ENCODE measurements at places on chromosomes 1 and 21.

DNA sequence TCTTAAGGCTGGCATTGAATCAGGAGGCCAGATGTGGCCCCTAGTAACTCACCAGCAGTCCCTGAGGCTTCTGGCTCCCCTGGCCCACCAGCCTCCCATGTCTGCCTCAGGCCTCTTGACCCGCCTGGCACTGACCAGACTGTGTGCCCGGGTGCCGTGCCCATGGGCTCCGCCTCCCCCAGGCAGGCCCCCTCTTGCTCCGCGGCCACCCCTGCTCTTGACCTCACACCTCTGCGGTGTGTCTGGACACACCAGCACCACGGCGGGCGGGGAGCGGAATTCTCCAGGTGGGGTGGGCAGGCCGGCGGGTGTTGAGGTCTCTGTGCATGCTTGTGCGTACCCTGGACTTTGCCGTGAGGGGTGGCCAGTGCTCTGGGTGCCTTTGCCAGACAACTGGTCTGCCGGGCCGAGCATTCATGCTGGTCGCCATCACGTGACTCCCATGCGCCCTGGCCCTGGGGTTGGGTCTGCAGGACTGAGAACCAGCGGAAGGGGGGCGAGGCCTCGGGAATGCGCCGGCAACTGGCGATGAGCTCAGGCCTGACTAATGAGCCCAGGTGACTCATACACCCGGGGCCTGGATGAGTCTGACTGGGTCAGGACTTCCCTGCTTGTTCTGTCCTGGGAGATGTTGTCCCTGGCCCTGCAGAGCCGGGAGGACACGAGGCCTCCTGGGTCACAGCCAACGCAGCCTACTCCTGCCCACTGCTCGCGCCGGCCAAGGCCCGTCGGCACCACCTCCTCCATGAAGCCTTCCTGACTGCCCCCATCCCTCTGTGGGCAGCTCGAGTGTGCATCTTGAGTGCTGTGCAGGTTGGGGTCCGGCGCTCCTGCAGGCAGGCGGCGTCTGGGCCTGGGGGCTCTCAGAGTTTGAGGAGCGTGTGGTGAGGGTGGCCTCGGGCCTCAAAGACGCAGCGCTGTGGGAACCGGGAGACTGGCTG, 22.6 kb downstream of the COL18A1 start:
- no peak for DNase-seq

DNA sequence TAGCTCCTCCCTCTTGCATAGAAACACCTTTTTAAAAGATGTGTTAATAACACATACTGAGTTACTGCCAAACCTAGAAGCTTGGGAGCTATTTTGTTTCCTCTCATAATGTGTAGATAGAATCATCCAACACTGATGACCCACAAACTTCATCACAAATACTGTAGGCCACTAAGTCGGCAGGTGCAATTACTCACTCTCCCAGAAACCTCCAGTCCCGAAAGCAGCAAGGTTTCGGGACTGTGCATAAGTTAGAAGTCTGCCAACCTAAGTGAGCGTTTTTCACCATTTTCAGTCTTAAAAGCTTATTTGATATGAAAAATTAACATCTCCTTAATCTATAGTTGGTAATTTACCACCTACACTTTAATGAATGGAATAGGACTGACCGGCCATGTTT, 32.0 kb downstream of the C1orf198 start:
- no peak for DNase-seq

GRCh38 chr1:209999005-209999404, 61.0 kb downstream of the SYT14 start:
- no peak for DNase-seq

GRCh38 chr1:228647523-228648444, 87.5 kb upstream of the RHOU start:
- DNase-seq: no peak

DNA sequence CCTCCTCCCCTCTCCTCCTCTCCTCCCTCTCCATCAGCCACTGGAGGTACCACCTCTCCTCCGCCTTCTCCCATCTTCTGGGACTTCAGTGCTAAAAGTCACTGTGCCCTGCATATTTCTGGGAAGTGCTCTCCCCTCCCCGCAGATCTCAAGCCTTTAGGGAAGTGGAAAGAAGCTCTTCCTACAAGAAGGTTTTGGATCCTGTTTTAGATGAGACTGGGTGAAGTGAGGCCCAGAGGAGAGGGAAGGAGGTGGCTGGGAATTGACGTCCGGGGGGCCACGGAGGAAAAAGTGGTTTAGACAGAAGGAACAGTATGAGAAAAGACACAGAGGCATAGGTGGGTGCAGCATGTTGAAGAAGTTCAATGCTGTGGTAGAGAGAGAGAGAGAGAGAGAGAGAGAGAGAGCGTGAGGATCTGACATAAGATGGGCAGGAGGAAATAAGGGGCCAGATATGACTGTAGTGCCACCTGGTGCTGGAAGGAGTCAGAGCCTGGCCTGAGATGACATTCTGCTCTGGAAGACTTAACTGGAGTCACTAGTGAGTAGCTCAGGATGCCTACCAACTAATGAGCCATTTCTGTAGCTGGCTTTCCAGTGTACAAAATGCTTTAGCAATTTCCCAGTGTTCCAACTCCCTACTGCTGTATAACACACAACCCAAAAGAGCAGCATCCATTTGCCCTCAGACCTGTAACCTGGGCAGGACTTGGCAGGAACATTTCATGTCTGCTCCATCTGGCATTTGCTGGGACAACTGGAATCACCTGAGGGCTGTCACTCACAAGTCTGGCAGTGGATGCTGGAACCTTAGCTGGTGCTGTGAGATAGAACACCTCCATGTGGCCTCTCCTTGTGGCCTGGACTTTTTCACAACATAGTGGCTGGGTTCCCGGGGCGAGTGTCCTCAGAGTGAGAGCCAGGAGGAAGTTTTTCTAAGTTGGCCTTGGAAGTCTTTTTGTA, 16.6 kb upstream of the ZSCAN20 start:
- no peak for DNase-seq

DNA sequence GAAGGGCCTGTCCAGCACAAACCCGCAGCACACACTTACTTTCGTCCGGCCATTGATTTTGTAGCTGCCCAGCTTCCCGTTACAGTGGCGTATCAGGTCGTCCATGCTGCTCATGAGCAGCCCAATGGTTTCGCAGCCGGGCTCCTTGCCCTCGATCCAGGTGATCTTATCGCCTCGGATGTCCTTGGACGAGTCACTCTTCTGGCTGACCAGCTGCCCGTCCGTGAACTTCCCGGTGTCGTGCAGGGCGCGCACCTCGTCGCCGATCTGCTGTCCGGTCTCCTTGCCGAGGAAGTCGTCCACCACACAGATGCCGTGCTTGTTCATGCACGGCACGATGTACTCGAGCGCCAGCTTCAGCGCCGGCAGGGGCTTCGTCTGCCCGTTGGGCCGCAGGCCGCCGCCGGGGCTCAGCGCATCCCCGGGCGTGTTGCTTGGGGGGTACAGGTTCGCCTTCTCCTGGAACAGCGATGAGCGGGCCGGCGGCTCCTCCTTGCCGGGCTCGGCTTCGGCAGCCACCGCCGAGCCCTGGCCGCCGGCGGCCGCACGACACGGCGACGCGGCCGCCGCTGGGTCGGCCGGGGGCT, 1.0 kb downstream of the EGLN1 start:
- DNase-seq: peak; percentile 14

GRCh38 chr1:3283849-3284248, 170.6 kb upstream of the ARHGEF16 start:
- DNase-seq: no peak

GRCh38 chr1:100037656-100037926, 67.8 kb downstream of the SLC35A3 start:
- no peak for DNase-seq

GRCh38 chr1:204432708-204433107, 21.1 kb upstream of the PPP1R15B start:
- no peak for DNase-seq

GRCh38 chr1:168421399-168422004, 122.3 kb downstream of the XCL2 start:
- no peak for DNase-seq

DNA sequence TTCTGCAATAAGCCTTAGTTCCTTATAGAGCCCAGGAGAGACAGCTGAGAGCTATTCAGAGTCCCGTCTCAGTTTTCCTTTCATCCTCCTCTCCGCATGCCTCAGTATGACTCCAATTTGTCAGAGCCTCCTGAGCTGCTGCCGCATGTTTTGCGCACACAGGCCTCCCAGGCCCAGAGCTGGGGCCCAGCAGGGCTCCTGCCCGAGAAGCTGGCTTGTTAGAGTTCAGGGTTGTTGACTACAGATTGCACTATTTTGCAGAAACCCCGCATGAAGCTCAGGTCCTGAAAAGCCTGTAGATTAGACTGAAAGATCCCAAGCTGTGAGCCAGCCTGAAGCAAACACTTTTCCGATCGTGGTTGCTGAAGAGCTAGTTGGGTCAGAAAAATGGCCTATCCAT, 51.5 kb downstream of the IGSF5 start:
- DNase-seq: no peak

GRCh38 chr1:115198938-115199337, 109.6 kb upstream of the TSPAN2 start:
- no peak for DNase-seq

- DNase-seq: no peak
These were observed 7.5 kb downstream of the KIAA1614 start for GRCh38 chr1:180920193-180920592.

DNA sequence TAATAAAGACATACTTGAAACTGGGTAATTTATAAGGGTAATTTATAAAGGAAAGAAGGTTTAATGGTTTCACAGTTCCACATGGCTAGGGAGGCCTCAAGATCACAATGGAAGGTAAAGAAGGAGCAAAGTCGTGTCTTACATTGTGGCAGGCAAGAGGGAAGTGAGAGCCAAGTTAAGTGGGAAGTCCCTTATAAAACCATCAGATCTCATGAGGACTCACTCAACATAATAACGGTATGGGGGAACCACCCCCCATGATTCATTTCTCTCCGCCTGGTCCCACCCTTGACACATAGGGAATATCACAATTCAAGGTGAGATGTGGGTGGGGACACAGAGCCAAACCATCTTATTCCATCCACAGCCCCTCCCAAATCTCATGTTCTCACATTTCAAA, 76.8 kb upstream of the ZNF678 start:
- DNase-seq: no peak

DNA sequence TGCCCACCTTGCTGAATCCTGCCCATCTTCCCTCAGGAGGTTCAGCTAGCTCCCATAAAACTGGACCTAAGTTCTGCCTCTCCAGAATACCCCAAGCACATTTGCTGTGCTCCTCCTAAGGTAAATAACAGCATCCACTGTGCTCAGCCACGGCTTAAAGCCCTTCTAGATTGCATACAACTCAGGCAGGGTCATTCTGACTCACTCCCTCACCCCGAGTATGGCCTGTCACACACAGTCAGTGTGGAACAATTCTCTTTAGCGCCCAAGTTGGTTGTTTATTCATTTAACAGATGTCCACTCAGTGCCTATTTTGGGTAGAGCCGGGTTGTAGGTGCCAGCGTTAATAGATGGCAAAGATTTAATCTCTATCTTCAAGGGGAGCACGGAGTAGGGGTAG, 147.5 kb upstream of the EDN2 start:
- DNase-seq: no peak

DNA sequence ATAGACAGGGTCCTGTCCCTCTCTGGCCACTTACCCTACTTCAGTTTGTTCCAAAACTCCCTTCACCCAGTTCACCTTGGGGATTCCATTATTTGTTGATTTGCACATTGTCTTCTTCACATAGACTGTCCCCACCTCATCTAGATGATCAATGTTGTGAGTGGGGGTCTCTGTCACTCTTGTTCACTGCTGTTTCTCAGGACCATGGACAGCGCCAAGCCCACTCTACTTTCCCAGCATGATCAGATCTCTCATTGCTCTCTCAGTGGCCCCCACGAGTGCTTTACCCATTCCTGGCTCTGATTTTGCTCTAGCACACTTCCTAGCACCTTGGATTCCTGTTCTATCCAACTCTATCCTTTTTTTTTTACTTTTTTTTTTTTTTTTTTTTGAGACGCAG, 45.4 kb upstream of the IGSF21 start:
- no peak for DNase-seq

DNA sequence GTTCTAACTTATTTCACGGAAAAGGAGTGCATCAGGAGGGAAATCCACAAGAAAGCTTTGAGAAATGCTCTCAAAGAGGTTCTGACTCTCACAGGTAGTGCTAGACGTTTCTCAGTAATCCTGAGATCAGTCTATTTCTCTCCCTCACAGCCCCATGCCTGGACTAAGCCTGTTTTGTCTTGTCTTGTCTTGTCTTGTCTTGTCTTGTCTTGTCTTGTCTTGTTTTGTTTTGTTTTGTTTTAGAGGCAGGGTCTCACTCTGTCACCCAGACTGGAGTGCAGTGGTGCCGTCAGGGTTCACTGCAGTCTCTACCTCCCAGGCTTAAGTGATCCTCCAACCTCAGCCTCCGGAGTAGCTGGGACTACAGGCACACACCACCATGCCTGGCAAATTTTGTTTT, 133.3 kb upstream of the SGIP1 start:
- DNase-seq: no peak

DNA sequence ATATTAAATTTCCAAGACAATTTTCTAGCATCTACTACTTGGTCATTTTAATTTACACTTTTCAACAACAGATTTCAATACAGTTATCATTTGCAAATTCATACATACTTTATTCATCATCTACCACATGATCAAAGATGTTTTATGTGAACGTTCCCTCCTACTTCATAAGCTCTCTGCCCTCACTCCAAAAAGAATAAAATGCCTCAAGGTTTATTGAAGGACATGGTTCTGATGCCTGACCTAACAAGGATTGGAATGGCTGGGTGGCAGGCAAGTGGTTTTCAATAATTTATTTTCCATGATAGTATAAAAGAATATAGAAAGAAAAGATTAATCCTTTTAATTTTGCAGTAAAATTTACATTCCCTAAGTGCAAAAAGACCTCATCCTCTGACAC, 5.4 kb downstream of the CDKN2C start:
- no peak for DNase-seq

GRCh38 chr1:207032528-207033017, at the start of gene C1orf116:
C1orf116 (minus strand) TSS chr1:207032756; CDS start chr1:207027598, 5,158 bp downstream.
- DNase-seq: no peak
